ENCODE measurements at places on chromosomes 6 and 20.

- DNase-seq: no peak
Observed at GRCh38 chr6:151633526-151634335, 139.9 kb downstream of the CCDC170 start.

DNA sequence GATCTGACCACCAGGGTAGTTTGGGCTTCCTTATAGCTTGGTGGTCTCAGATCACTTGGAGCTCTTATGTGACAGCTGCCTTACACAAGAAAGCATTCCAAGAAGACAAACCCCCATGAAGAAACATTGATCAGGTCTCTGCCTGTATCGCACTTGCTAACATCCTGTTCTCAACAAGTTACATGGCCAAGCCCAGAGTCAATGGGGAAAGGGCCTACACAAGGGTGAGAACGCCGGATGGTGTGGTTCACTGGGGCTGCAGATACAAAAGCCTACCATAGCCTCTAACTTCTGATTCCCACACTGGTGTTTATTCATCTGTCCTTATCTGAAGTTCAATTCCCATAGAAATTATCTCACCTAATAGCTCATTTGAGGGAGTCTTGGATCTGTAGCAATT is 235.5 kb downstream of the SYNDIG1 start:
- DNase-seq: no peak

- DNase-seq: no peak
Observed at GRCh38 chr6:104599821-104600638, 259.7 kb downstream of the HACE1 start.

GRCh38 chr20:23136893-23137745 is 51.0 kb upstream of the CD93 start:
- DNase-seq: no peak

DNA sequence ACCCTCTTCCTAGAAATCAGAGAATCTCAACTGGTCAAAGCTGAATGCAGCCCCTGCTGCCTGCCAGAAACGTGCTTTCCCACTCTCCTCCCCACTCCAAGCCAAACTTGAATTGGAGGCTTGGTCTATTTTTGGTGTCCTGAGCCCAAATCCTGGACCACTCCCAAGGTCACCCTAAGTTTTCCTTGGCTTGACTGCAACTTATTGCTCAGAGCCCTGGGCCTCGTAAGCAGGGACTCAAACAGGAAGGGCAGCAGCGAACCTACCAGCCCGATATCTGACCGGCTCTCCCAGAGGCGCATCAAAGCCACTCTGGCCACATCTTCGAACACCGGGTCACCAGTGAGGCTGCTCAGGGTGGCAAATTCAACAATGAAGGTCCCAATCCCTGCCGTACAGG is 12.7 kb downstream of the EDEM2 start:
- DNase-seq: no peak

DNA sequence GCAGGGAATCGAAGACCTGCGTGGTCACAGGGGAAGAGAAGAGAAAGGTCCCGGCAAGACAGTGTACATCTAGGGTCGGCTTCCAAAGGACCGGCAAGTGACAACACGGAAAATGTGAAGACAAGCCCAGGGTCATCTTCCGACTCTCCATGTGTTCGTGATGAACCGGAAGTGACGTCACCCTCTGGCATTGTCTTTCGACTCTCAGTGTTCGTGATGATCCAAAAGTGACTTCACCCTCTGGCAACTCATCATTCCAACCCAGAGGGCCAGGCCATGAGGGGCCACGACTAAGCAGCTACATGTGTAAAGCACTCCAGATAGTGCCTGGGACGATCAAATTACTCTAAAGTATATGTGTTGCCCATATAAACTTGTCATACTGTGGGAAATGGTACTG is 290.8 kb downstream of the THBS2 start:
- no peak for DNase-seq

GRCh38 chr6:150091476-150091875 is 22.6 kb upstream of the ULBP3 start:
- DNase-seq: no peak

GRCh38 chr20:56423886-56424285 is 11.8 kb downstream of the CASS4 start:
- DNase-seq: no peak

- no peak for DNase-seq
Observed at GRCh38 chr20:23225407-23226060, 125.1 kb upstream of the NXT1 start.

DNA sequence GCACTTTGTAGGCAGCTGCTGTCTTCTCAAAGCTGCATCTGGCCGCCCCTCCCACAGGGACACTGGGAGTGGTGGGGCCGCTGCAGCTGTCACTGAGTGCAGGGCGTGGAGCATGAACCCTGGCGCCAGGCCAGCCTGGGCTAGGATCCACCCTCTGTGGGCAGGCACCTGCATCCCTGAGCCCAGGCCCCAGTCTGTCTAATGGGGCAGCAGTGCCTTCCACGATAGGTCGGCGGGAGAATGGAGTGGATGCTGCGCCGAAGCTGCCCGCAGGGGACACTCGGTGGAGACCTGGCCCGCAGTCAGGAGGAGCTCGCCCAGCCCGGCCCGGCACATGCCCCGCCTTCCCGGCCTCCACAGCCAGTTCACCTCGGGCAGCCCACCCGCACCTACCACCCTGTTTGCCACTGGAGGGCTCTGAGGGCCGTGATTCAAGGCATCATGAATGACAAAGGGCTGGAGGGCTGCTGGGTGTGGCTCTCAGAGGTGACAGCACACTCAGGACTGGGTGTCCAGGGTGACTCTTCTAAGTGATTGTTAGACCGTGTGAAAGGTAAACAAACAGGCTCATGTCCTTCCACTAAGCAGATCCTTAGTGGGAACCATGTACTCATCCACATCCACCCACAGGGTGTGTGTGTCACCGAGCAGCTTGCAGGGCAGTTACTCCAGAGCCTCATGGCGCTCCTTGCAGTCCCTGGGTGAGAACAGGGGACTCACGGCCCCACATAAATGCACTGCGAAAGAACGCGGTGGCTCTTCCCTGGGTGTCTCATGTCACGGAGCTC is 133.9 kb downstream of the AGPAT4 start:
- no peak for DNase-seq
